Right renal pelvis (tissue), 4 donors: ENCODE measurements at places on chromosomes 4 and X.

DNA sequence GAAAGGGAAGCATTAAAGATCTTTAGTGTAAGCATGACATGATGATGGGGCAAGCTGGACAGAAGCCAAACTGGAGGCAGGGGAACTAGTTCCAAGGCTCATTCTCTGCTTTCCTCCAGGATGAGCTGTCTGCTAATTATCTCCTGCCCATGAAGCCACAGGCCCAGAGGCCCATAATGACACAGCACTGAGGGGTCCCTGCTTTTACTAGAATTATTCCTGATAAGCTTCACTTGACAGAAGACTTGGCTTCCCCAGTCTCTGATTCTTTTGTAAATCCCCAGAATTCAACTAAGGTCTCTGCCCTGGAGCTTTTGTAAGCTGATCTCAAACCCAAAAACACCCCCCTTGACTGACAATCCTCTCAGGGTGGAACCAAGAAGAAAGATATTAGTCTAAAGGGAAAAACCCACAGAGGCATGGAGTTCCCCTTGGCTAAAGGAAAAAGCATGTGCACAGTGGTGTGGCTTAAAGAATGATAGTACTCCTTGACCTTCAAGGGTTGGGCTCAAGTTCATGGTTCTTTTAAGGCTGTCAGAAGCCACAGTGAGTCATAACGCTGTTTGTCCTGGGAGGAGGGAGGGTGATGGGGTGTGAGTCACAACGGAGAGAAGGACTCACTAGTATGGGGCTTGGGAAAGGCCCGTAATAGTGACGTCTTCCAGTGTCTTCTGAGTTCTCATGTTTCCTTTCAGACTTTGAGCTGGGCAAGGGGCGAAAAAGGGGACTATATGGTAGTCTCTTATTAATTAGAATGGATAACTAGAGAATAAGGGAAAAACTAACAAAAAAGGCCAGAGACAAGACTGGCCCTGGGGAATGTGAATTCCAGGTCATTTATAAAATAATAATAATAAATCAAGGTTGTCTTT is 146.0 kb upstream of the CPEB2 start:
- no peak for DNase-seq

- no peak for DNase-seq
Measured at GRCh38 chr4:140372751-140373327, 607 bp upstream of the SCOC start.

DNA sequence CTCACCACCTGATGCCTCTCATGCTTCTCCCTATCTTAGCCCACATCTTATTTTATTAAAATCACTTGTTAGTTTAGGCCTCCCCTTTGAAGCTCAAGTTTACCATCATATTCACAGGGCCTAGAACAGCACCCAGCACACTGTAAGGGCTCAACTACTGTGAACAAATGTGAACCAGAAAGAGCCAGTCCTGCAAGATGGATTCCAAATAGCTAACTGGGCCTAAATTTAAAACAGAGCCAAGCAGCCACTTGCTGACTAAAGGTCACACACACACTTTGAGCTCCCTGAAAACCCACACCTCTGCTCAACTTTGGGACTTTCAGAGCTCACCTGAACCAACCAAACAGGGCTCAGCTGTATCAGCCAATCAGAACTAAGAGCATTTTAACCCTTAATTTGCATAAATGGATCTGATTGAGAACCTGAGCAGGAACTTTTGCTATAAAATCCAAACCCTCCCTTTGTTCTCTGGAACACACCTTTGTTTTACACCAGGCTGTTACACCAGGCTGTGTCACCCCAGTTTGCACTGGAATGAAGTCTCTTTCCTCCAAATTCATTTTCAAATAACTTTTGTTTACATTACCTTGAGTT is 62.1 kb upstream of the EXOC1L start:
- no peak for DNase-seq

DNA sequence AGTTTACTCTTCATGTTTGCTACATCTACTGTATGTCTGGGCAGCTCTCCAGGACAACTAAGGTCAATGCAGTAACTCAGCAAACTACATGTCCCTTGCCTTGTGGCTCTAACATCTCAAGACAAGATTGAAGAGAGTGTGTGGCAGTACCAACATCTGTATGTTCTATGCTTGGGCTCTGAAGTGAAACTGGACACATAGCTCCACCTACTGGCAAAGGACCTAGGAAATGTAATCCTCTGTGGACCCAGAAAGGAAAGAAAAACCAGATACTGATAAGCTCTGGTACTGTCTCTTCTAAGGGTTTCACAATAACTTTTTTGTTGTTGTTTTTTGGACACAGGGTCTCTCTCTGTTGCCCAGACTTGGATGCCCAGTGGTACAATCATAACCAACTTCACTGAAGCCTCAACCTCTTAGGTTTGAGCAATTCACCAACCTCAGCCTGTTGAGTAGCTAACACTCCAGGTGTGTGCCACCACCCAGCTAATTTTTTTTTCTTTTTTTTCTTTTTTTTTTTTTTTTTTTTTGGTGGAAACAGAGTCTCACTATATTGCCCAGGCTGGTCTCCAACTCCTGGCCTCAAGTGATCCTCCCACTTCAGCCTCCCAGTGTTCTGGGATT is 64.1 kb downstream of the QDPR start:
- DNase-seq, result peak; percentile 49

DNA sequence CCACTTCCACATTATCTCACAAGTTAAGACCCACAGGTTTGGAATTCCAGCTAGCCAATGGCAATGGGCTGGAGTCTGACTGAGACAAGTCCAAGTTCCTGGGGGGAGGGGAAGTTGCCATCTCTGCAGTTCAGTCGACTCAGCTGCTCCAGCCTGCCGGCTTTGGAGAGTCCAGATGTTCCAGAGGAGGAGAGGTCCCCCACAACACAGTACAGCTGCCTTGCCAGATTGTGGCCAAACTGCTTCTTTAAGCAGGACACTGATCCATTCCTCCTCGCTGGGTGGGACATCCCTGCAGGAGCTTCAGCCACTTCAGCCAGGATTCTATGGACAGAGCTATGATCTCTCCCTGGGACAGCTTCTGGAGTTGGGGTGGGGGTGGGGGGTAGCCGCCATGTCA is 199.2 kb downstream of the EDA start:
- no peak for DNase-seq

DNA sequence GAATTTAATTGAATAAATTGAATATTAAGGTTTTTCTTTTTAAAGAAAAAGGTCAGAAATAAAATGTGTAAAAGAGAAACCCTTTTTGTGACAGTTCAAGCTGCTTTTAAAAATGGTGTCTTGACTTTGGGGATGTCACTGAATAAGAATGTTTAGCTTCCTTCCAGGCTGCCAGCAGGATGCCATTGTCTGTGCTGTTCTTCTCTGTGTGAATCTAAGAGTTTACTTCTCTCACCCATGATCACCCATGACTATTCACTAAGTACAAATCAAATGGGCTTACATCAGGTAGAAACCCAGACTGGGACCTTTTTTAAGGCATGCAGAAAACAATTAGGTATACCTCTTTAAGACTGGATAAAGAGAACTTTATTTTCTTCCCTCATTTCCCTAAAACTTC is 115.3 kb downstream of the DACH2 start:
- no peak for DNase-seq

DNA sequence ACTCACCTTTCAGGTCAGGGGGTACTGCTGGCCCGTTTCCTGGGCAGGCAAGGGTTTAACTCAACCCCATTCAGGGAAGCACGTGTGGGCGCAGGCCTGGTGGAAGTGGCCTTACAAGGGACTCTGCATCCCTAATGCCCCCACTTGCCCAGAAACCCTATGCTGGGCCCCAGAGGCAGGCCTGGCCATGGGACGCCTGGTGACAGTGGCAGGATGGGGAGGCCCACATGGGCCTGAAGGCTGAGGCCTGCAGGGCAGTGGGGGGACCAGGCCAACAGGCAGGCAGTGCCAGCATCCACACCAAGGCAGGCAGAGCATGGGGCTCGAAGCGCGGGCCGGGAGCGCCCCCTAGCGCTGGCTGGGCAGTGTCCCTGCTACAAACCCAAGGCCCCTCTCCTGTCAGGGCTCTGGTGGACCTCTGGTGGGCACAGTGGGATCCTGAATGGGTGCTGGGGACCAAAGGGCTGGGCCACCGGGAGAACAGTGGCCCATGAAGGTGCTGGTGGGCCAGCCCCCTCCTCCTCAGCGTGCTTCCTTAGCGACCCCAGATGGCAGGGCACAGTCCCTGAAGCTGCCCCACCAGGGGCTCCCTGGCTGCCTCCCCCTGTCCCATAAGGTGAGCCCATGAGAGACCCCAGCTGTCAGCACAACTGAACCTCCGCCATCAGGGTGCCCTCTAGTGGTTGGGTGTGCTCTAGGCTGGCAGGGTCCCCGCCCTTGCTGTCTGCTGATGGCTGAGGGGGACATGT is 16.8 kb downstream of the FGFR3 start:
- DNase-seq, result peak; percentile 65

- no peak for DNase-seq
Measured at GRCh38 chrX:15217161-15217560, 52.7 kb downstream of the ASB9 start.

DNA sequence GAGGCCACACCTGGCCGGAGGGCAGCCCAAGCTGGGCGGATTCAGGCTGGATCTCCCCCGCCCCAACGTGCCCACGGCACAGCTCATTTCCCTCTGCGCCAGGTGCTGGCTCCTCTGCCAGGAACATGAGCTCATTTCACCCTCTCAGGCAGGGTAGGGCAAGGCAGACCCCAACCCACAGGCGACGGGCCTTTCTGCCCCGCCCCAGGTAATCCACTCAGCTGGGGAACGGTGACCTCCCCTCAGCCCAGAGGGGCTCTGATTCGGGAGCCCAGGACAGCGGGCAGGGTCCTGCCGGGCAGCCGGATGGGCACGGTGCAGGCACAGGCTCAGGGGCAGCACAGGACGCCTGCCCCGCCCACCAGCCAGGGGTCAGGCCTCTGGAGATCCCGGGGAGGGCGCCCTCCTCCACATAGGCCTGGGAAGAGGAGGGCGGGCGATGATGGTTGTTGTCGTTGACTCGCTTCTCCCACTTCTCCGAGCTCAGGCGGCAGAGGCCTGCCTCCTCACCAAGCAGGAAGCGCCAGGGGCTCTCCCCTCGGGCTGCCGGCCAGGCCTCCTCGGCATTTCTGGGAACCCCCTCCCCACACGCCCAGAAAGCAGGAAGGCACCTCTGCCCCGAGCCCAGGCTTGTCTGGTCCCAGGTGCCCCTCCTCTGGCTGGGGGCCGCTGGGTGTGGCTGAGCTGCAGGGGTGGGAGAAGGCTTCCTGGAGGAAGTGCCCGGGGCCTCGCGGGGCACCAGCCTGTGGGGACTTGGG is 31.1 kb downstream of the TACC3 start:
- no peak for DNase-seq

DNA sequence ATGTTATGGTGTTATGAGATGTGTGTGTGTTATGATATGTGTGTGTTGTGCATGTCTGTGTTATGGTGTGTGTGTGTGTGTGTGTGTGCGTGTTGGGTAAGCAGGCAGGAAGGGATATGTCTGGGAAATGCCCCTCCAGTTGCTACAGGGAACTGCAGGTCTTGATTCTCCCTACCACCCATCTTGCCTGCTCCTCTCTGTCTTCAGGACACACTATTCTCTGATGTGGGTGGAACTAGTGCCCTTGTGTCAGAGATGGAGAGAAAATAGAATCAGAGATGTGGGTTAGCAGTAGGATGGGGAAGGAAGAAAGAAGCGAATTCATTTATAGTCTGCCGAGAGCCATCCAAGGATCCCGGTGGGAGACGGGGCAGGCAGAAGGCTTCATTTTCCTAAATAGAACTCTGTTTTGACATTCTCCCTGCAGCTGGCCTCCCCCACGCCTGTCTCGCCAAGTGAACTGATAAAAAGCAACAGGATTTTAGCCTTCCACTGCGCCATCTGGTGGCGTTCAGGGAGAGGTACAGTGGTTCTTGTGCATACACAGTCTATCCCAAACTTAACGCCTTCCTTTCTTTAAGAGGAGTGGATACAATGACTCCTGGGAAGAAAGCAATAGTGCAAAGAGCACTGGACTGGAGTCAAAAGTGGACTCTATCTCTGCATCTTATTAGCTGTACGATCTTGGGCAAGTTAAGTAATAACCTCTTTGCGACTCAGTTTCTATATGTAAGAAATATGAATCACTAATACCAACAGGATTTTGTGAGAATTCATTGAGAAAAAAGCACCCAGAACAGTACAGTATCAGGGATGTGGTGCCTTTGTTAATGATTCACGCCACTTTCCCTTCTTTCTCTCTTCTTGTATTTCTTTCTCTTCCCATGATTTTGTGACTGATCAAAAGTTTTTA is 14.1 kb upstream of the MGST2 start:
- peak; percentile 84 for DNase-seq

GRCh38 chr4:122602277-122603142 is 18.4 kb downstream of the IL21 start:
- no peak for DNase-seq

- peak; percentile 56 for DNase-seq
Measured at GRCh38 chr4:38759113-38759789, 23.5 kb downstream of the TLR10 start.

GRCh38 chrX:74922922-74923543 is 2.2 kb downstream of the NEXMIF start:
- DNase-seq, result no peak

DNA sequence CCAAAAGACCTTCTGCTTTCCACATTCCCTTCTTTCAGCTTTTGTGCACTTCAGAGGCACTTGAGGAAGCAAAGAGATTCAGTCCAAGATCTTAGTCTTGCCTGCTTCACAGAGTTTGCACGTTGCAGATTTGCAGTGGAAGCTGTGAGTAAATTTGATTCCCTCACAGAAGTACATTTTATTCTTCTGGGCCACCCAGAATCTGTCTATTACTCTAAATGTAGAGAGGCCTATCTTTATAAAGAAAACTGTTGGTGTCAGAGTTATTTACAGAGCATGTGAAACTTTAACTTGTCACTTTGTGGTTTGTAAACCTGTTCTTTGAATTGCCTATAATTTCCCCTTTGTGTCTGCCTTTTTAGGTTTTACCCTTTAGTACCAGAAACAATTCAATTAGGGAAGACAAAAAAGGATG is 15.5 kb downstream of the SPRY1 start:
- no peak for DNase-seq

- DNase-seq, result no peak
Measured at GRCh38 chrX:125205918-125206665, 113.6 kb upstream of the TEX13C start.

DNA sequence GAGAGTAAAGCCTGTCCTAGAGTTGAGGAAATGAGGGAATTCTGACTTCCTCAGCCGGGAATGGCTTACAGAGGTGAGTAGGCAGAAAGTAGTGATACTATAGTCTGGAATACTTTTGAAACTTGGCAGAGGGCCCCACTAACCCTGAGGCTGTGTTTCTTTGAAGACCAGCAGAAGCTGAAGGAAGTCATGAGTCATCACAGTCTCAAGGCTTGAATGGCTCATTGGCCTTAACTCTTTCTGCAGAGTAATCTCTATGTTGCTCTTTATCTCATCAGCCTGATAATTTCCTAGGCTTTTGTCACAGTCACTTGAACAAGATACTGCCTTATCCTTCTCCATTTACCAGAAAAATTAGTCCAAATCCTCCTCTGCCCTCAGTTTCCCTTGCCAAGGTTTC is 80.8 kb downstream of the ANKRD50 start:
- DNase-seq, result no peak
